SW 1271 (cell line): ENCODE measurements at places on chromosomes 4 and X.

- DNase-seq, result no peak
These were observed 48.9 kb downstream of the C4orf50 start for GRCh38 chr4:5969336-5969735.

DNA sequence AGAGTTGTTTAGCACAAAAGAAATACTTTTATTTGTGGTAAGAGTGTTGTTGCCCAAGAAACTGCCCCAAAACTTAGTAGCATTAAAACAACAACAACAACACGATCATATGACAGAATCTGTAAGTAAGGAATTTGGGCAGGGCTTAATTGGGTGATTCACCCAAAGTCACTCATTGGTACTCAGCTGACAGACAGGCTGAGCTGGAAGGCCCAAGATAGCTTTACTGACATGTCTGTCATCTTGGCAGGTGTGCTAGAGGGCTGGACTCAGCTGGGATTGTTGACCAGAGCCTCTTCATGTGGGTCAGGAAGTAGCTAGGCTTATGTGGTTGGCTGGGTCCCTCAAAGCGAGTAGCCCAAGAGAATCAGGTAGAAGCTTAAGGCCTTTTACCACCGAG, 52.3 kb downstream of the KIAA0232 start:
- DNase-seq, result peak; percentile 32

DNA sequence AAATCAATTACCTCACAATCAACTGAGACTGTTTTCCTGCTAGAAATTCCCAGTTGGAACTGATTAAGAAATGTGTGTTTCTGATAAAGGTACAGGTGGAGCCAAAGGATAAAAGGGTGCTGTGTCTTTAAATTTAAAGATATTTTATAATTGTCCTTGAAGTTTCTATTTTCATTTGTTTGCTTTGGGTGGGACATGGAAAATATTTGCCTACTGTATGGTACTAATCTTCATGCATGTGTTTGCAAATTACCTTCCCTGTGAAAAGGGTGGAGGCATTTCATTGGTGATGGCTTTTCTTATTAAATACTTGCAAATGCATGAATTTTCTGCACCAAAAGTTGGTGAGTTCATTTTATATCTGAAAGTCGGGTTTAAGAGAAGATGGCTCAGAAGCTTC, 215.9 kb downstream of the RELL1 start:
- no peak for DNase-seq

- no peak for DNase-seq
These were observed 22.2 kb downstream of the DTHD1 start for GRCh38 chr4:36303426-36304137.

DNA sequence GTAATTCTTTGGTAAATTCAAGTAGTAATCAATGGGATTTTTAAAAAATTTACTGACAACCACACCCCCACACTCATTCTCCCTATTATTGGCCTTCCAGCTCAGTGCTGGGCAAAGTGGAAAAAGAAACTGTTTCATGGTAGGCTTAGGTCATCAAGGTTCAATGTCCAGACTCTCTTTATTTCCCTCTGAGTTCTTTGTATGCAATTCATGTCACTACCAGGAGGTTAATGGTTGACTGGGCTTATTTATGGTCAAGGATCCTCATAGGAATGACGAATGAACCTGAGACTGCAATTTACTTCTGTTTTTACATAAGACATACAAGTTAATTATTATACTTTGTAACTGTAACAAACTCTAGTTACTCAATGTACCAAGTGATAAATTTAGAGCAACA, 403.2 kb downstream of the KLHL13 start:
- DNase-seq, result no peak

DNA sequence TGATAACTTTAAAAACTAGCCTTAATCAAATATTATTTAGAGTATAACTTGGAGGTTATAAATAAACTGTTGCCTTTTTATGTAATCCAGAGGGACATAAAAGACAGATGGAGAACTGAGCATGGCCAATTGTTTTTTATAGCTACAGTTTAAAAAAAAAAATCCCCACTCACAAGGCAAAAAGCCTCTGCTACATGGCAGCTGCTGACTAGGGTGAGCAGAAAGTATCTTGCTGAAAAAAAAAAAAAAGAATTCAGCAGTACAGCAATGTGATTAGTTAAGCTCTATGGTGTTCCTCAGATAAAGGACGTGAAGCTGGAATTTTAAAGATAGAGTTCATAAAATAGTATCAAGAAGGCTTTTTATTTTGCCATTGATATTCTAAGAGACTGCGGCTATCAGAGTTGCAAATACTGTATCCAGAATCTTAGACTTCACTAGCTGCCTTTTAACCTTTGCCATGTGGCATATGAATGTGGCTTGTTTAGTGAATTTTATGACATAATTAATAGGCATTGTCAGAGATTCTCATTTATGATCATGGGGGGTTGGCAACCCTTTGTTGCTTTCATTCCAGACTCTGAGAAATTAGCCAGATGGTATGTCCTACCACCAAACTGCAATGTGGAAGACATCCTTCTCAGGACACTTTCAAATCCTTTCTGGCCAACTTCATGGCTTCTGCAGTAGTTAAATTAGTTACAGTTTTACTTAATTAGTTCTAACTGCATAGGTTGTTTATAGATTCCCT, 498.0 kb downstream of the STPG2 start:
- no peak for DNase-seq

- DNase-seq, result no peak
These were observed 1.3 kb upstream of the FAT1 start for GRCh38 chr4:186724864-186725468.

GRCh38 chr4:77052352-77052751, 23.4 kb downstream of the CCNI start:
- DNase-seq, result no peak

- DNase-seq, result no peak
These were observed 54.2 kb upstream of the SPANXN3 start for GRCh38 chrX:143571521-143571920.

- no peak for DNase-seq
These were observed 112.0 kb upstream of the LNX1 start for GRCh38 chr4:53703267-53703655.

GRCh38 chr4:75834772-75835154, 67.5 kb downstream of the PPEF2 start:
- DNase-seq, result no peak

- DNase-seq, result no peak
These were observed 78.6 kb upstream of the AMELX start for GRCh38 chrX:11214346-11215190.

- DNase-seq, result no peak
These were observed 21.1 kb upstream of the CXCL2 start for GRCh38 chr4:74120086-74120485.

GRCh38 chr4:165602621-165603020, 223.8 kb downstream of the CPE start:
- no peak for DNase-seq

- DNase-seq, result no peak
These were observed 231.4 kb downstream of the ANKRD50 start for GRCh38 chr4:124481123-124481522.
